Bronchus fibroblast of lung (primary cell): ENCODE measurements at places on chromosomes 3 and 15. TPM values are rescaled to one million over a fixed set of nuclear protein-coding genes. Genes with fewer than 3 reads are reported as not detected.

Gene BCL6
- 12.1 and 14.6 TPM in 2 replicates for total RNA-seq

Gene LRRIQ4
- total RNA-seq = not detected in 2 replicates

Gene CYP1A2
- total RNA-seq = not detected in 2 replicates

Gene PLSCR4
- 4.2 and 4.6 TPM in 2 replicates for total RNA-seq

Gene SI
- not detected in 2 replicates for total RNA-seq

Gene SERINC4
- total RNA-seq = 0.15 TPM in 1 of 2 replicates, not detected in the other

Gene CLRN1
- not detected in 2 replicates for total RNA-seq

Gene PCSK6
- total RNA-seq = 0.17 TPM in 1 of 2 replicates, not detected in the other

Gene LYZL4
- total RNA-seq = not detected in 2 replicates

Gene PLCD1
- 33.6 and 36.9 TPM in 2 replicates for total RNA-seq

Gene TNNC1
- total RNA-seq = 0.74 TPM in 1 of 2 replicates, not detected in the other

Gene MESP2
- 0.45 and 1.3 TPM in 2 replicates for total RNA-seq

Gene UBE2E1
- total RNA-seq = 71.7 and 82.2 TPM in 2 replicates

Gene GOLGA8S
- total RNA-seq = not detected in 2 replicates

Gene CD86
- not detected in 2 replicates for total RNA-seq

Gene ARID3B
- total RNA-seq = 1.8 and 3.0 TPM in 2 replicates

Gene SLC28A1
- total RNA-seq = not detected in 2 replicates

Gene RASA2
- total RNA-seq = 3.4 and 5.2 TPM in 2 replicates

Gene LSAMP
- total RNA-seq = 1.6 and 2.0 TPM in 2 replicates

Gene NR2F2
- 13.8 and 21.4 TPM in 2 replicates for total RNA-seq

Gene CCDC174
- total RNA-seq = 4.8 and 4.9 TPM in 2 replicates

Gene PLXNB1
- total RNA-seq = 23.3 and 32.1 TPM in 2 replicates

Gene PEX5L
- not detected in 2 replicates for total RNA-seq

Gene SCN5A
- total RNA-seq = 0.30 and 0.34 TPM in 2 replicates

Gene CYP19A1
- 0.30 TPM in 1 of 2 replicates, not detected in the other for total RNA-seq

Gene CPN2
- not detected in 2 replicates for total RNA-seq

Gene PP2D1
- total RNA-seq = not detected in 2 replicates

Gene CGNL1
- total RNA-seq = under 0.01 and 0.15 TPM in 2 replicates

Gene CKMT1B
- total RNA-seq = not detected in 2 replicates

Gene C3orf70
- total RNA-seq = 0.50 and 0.74 TPM in 2 replicates

Gene FGF7
- total RNA-seq = 9.2 and 13.8 TPM in 2 replicates
